Right ventricle myocardium superior (tissue), 1 donor: ENCODE measurements at places on chromosomes 2 and 18. TPM values are rescaled to one million over a fixed set of nuclear protein-coding genes. Genes with fewer than 3 reads are reported as not detected.

Gene C2orf69
- total RNA-seq = 7.0 TPM

Gene KIAA2012
- not detected for total RNA-seq

Gene RNF125
- total RNA-seq = 3.8 TPM

Gene AFTPH
- 12.3 TPM for total RNA-seq

Gene FHOD3
- total RNA-seq = 317 TPM

Gene EML6
- 0.56 TPM for total RNA-seq

Gene RAX
- not detected for total RNA-seq

Gene VSNL1
- total RNA-seq = 10.4 TPM

Gene ESCO1
- 7.9 TPM for total RNA-seq

Gene UGT1A9
- total RNA-seq = not detected

Gene UPP2
- total RNA-seq = not detected

DNA sequence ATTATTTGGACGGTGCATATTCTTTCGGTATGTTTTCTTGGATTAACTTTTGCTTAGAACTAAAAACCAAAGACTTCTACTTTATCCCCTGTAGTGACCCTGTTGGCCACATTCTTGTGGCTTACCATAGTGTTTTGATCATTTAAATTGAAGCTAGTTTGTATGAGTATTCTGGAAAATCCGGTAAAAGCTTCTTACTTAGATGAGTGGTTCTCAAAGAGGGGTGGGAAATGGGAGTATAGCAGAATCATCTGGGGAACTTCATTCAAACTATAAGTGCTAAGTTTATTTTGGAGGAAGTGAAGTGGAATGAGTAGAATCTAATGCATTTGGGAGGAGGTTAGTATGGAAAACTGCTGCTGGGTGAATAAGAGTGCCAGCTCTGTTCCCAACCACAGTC, 3.8 kb downstream of the PPP1CB start:
- no peak for DNase-seq

DNA sequence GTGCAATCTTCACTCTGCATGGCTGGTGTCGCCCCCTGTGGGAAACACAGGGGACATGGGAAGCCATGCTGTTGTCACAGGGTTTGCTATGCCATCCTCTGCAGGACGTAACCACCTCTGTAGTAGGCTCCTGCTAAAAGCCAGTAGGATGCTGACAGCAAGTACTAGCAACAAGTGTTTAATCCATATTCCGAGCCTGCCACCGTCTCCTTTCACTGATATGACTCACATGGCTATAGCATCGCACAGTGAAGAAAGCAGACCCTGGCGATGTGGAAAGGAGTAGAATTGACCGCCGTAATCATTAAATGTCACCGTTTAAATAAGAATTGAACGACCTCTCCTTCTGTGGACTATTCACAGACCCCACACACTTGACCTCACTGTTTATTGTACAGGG, 57.8 kb downstream of the CD8B2 start:
- DNase-seq = no peak

DNA sequence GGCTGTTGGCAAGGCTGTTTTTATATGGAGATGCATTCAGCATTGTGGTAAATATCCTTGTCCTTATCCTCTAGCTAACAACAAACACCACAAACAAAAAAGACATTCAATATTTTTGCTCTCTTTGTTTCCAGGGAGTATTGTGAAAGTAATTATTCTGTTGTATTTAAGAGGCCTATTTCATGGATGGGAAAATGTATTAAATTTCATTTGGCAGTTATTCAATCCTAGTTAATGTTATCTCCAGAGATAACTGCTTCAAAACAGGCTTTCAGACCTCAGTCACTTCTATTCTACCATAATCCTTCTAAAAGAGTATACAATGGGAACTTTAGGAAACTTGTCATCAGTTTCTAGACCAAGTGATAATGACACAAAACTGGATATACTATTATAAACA, 280.5 kb upstream of the CCDC68 start:
- DNase-seq = no peak

GRCh38 chr2:160372585-160372984, 121.0 kb downstream of the RBMS1 start:
- DNase-seq = no peak
